ENCODE measurements at places on chromosomes 6 and 20. TPM values are rescaled to one million over a fixed set of nuclear protein-coding genes. Genes with fewer than 3 reads are reported as not detected.

The OPRM1 gene
- total RNA-seq = not detected

DNA sequence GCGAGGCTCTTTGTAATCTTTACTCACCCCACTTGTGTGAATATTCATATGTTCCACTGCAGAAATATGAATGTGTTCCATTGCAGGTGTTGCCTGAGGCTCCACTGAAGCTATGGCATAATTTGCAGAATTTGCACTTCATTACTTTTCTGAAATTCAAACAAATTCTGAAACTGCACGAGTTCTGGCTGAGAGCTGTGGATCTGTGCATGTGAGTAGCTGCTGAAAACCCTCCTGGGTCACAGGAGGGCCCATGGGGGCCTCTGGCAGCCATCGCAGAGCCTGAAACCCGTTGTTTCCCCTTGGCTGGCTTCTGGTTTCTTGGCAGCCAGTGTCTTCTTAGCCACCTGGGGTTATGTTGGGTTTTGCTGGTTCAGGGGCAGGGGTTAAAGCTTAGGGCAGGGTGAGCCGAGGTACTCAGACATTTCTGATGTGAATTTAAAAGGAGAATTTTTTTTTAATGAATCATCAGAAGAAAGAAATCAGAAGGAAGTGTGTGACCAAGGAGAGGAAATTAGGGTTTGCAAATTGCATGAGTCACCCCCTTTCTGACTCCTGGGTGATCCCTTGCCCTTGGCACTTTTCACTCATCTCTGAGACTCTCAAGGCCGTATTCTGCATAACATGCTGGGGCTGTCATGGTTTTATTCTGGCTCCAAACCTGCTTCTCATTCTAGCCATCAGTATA is 40.6 kb downstream of the TOX2 start:
- DNase-seq = peak; percentile 65

- no peak for DNase-seq
These were observed 37.3 kb downstream of the TFEB start for GRCh38 chr6:41697861-41698781.

The CST2 gene
- total RNA-seq = not detected
